AG08395 (cell line): ENCODE measurements at places on chromosomes 16 and 17.

DNA sequence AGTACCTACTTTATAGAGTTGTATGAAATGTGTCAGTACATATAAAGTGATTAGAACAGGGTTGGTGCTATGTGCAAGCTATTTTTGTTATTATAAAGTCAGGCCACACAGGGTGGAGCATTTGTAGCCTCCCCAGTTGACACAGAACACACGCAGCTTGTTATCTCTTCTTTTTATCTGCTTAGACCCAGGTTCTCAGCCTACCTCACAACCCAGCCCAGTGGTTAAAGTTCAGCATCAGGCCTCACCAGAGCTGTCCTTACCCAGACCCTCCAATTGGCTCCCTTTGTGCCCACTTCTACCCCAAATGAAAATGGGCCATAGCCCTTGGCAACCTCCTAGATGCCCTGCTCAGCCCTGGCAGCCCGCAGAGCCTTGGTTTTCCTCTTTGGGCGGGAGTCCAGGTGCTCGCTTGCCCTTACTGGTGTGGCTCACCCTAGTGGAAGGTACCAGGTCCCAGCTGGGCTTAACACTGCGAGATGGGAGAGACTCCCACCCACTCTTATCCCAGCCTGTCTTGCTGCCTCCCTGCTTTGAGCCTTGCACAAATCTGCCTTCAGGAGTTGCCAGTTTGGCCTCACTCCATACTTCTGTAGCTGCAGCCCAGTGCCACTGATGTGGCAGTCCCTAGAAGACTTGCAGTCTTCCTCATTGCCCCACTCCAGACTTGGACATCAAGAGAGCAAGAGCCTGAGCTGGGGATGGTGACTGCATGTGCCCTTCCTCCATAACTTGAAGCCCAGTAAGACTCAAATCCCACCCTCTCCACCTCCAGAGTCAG, 1.1 kb upstream of the PIGS start:
- no peak for DNase-seq

DNA sequence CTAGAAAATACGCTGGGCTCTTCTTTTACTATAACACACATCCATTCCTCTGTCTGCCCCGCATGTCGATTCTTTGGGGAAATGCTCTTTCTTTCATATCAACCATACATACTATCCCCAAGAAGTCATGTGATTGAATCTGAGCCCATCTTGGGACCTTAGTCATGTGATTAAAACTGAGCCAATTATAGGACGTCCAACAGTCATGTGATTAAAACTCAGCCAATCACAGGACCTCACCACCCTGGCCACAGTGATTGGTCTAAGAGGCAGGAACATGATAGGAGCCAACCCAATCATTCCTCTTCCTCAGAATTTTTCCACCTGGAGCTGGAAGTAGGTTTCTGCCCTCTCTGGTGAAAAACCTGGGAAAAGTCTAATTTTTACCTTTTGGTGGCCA, 78.8 kb downstream of the TMEM114 start:
- no peak for DNase-seq

- DNase-seq = peak; percentile 48
These were observed 786 bp upstream of the CACNA1G start for GRCh38 chr17:50559674-50560184.

GRCh38 chr17:14514973-14515372, 214.1 kb downstream of the HS3ST3B1 start:
- peak; percentile 15 for DNase-seq

GRCh38 chr17:29574732-29575510, 6.4 kb downstream of the TP53I13 start:
- DNase-seq = no peak

DNA sequence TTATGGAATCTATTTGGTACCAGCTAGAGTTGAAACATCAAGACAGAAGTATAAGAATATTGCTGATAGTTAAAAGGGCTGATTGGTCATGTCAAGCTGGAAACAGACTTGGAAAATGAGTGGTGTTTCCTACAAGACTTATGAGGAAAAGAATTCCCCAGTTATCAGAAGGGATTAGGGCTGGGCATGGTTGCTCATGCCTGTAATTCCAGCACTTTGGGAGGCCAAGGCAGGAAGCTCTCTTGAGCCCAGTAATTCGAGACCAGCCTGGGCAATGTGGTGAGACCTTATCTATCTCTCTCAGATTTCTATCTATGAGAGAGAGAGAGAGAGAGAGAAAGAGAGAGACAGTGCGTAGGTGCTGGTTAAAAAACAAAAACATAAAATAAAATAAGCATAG, 139.5 kb upstream of the PMFBP1 start:
- no peak for DNase-seq

- no peak for DNase-seq
These were observed 13.4 kb downstream of the TBX2 start for GRCh38 chr17:61412860-61413660.

DNA sequence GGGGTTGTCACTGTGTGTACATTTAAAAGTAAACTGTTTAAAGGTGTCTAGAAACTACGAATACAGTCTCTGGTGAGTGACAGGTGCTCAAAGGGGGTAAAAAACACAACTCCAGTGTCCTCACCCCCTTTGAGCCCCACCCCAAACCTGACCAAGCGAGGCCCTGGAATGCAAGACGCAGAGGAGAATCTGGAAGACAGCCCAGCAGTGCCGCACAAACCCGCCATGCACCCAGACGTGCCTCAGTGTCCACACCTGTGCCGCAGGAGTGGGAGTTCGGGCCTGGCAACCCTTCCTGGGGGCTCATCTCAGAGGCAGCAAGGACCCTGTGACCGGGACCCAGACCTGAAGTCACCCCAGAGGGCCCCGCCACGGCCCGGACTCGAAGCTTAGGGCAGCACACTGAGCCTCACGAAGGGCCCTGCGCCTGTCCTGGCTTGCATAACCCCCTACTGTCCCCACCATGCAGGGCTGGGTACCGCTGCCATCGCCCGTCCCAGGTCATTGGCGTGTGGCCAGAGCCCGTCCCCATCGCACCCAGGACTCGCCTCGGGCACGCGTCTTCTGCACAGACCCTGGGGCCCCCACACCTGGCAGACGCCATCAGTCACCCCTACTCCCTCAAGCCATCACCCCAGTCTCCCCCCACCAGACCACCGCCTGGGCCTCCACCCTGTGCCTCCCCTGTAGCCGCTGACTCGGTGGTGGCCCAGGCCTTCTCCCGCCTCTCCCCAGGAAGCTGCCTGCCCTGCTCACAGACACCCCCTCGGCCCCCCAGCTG, 33.0 kb upstream of the ZC3H18 start:
- DNase-seq = no peak

DNA sequence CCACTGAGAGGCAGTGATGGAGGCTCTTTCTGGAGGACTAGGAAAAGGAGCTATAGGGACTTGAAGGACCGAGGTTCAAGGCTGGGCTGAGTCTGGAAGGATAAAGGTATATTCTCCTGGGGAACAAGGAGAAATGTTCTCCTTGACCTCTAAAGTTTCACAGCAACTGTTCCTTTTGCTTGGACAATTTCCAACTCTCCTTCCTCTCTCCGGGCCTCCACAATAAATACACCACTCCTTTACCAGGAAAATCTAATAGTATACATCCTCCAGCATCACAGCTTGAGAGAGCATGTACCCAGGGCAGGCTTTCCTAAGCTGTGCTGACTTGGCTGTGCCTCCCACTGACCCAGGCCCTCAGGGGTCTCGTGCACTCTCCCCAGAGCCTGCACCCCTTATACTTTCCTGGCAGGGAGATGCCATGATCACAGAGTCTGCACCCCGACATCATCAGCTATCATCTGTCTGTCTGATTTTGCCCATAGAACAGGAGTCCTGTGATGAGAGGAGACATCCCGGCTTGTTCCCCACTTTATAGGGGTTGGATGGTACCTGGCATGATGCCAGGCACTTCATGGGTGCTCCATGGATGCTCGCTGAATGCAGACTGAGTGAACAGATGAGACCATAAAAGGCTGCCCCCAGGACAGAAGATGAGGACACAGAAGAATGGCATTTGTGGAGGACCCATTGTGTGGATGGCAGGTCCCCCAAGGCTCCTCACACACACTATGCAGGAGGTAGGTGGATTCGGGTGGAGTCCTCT, 582.6 kb upstream of the CDH5 start:
- no peak for DNase-seq

DNA sequence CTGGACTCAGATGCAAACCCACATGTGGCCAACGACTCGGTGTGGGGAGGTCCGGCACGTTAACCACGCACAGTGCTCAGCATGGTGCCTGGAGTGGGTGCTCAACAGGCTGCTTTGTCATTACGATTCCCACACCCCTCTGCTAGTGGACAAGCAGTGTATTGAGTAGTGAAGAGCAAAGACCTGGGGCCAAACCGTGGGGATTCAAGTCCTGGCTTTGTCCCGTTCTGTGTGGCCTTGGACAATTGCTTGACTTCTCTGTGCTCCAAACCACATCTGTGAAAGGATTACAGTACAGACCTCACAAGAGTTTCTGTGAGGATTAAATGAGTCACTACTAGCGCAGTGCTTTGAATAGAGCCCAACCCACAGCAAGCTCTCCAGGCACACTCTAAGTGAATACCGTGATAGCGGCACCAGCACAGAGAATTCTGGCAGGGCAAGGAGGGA, 33.8 kb downstream of the TRPV2 start:
- DNase-seq = peak; percentile 60

GRCh38 chr17:33874617-33875060, 380.4 kb upstream of the CCL2 start:
- no peak for DNase-seq

DNA sequence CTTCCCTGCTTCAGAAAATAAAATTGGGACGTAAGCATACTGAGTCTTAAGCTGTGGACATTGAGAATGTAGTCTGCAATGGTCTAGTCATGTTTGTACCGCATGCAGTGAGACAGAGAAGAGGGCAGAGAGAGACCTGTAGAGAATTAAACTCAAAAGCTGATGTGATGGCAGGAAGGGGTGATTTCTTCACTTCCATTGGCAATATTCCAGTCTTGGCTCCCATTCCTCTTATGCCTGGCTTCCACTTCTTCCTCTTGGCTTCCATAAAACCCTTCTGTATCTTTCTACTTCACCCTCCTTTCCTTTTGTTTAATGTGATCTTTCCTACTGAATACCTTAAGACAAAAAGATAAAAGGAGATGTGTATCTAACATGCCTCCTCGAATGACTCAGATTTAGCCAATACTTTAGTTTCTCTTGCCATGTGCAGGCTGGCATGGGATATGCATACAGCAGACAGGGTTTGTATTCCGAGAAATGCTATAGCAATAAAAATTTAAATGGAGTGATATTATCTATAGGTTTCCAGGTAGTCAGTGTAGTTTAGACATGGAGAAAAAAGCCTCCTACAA, 423.1 kb upstream of the DYNLRB2 start:
- no peak for DNase-seq

DNA sequence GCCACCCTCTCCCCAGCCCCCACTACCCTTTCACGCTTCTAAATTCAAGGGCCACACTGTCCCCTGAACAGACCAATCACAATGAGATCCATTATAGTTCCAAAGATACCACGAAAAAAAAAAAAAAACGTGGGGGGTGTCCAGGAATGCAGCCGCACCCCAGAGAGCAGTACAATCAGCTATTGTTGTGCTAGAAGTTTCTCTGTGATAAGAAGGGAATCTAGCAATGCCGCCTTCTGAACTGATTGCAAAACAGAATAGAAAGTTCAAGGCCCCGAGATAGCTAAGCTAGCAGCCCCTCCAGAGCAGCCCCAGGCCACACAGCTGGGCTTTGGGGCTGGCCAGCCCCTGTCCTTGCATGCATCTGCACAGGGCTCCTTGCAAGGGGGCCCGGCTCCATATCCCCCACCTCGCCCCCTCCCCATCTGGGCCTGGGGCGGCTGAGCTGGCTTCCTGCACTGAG, 86.9 kb upstream of the CBX4 start:
- DNase-seq = no peak

DNA sequence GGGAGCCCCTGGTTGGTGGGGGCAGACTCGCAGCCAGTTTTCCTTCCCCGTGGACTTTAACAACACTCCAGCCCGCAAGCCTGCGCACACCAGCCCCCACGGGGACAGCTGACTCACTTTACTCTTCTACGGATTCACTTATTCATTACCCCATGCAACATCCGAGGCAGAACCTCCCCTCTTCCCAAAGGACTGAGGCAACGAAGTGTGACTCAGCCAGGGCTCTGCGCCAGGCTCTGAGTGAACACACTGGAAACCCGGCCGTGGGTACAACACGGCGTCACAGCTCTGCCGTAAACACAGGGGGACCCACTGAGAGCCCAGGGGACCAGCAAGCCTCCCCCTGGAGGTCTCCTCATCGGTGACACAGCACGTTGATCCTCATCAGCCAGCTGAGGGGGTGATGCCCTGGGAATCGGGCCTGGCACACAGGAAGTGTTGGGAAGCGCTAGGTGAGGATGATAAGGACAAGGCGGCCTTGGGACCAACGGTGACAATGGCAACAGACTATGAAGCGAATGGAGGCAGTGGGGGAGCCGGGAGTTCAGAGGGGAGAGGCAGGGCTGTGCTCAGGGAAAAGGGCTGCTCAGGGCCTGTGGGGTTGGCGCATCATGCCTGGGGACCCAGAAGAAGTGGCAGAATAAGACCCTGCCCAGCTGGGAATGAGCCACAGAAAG, 14.6 kb downstream of the COTL1 start:
- DNase-seq = peak; percentile 95

DNA sequence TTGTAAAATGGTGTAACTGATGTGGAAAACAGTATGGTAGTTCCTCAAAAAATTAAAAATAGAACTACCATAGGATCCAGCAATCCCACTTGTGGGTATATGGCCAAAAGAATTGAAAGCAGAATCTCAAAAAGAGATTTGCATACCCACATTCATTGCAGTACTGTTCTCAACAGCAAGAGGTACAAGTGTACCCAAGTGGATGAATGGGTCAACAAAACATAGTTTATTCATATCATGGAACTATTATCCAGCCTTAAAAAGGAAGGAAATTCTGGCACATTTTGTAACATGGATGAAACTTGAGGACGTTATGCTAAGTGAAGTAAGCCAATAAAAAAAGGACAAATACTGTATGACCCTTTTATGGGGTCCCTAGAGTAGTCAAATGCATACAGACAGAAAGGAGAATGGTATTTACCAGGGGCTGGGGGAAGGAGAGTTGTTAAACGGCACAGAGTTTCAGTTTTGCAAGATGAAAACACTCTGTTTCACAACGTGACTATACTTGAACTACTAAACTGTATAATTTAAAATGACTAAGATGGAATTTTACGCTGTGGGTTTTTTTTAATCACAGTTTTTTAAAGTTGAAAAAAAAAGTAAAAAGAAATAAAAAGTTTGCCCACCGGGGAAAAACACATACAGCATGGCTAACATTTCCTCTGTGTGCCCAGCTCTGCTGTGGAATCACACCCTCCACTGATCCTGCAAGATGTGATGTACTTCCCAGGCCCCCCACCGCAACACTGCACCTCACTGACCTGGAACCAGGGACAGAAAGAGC, 6.1 kb downstream of the TVP23A start:
- no peak for DNase-seq
